ENCODE measurements at places on chromosomes 2 and 18. TPM values are rescaled to one million over a fixed set of nuclear protein-coding genes. Genes with fewer than 3 reads are reported as not detected.

The ZNF385B gene
- total RNA-seq: not detected

The PLGLB2 gene
- total RNA-seq: not detected

The ACKR3 gene
- 0.93 TPM for total RNA-seq

The FABP1 gene
- total RNA-seq: not detected

The CHAC2 gene
- total RNA-seq: 21.4 TPM

Data from mammary microvascular endothelial cell (primary cell).